Heart right ventricle (tissue), 16 donors: ENCODE measurements at places on chromosomes 4 and X. TPM values are rescaled to one million over a fixed set of nuclear protein-coding genes. Genes with fewer than 3 reads are reported as not detected.
A peak's percentile ranks its signal among the peaks of the same experiment; 100 is the strongest.

GRCh38 chr4:24754571-24754970, 40.8 kb upstream of the SOD3 start:
- DNase-seq = no peak

SLC6A14 gene
- not detected for total RNA-seq

SMIM10L2A gene
- 1.7 TPM for total RNA-seq

GRCh38 chrX:119672426-119672825, 20.5 kb downstream of the SEPTIN6 start:
- DNase-seq = no peak

CAPN6 gene
- total RNA-seq = not detected

DNA sequence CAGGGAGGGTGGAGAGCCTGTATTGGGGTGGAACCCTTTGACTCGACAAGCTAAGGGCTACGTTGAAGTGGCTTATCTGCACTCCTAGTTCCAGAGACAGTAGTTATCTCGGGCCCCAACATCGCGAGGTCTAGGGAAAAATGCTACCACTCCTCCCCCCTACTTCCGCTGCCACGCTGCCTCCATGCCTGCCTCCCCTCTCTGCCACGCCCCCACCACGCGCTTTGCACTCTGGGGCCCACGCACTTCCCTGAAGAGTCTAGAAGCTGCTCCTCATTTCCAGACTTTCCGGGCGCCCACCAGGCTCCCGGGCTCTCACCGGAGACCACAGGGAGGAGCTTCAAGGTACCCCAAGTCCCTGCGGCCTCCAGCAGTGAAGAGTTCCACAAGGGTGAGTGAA, at the start of gene PASD1:
Gene PASD1, plus strand, starts transcription at position 227 of the 400 bp plus-strand sequence. CDS start 37,879 bp downstream, outside the sequence.
- DNase-seq = no peak

HS6ST2 gene
- total RNA-seq = 0.26 TPM

- DNase-seq = no peak
These were observed 473.7 kb downstream of the GBA3 start for GRCh38 chr4:23166407-23166806.

- DNase-seq = no peak
These were observed 26.1 kb upstream of the MAN2B2 start for GRCh38 chr4:6548882-6549230.

DNA sequence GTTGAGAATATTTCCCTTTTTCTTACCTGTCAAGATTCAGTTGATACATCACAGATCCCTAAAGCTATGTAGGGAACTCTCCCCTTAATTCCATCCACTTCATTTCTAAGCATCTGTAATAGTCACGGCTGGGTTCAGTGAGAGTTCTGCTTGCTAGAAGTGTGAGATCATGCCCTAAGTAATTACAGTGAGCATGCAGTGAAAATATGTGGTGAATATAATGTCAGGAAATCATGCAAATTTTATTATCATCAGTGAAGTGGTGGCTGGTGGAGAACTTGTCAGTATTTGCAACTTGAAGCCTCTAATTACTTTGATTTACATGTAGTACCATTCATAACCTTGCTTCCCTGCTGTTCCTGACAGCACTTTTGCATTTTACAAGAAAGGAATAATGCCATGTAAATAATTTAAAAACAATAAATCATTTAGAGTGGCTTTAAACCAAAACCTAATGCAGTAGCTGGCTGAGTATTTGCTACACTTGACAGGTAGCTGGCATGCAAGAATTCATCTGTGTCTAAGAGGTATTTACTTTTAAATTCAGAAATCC, 28.3 kb upstream of the CFAP299 start:
- DNase-seq = no peak

GRCh38 chrX:134406356-134407064, 53.5 kb upstream of the HPRT1 start:
- no peak for DNase-seq

DNA sequence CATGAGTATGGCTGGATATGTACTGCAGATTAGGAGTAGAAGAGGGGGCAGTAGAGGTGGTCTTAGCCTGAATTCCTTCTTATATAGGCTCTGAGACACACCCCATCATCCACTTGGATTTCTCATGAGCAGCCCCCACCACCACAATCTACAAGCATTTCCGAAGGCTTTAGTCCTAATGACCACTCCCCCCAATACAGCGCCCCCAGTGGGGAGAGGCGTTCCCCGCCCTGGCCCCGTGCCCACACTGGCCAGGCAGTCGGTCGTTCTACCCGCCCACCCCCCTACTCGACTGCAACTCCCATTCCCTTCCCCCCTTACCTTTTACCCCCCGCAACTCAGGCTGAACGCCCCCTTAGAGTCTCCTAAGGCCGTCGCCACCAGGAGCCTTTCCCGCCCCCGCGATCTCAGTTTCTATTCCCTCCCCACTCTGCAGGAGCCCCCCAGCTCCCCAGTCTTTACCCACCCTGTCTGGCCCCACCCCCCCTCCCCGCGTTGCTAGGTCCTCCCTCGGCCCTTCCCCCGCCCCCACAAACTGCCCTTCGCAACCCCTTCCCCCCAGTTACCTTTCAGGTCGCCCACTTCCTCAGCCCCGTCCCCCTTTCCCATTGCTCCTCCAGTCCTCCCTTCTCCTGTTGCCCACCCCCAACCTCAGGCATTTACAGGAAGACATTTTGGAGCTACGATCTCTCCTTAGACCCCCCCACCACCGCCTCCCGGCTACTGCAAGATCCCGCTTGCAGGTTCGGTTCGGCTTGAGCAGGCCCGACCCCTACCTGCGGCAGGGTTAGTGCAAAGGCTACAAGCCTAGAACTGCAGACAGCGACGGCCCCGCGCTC, 468 bp downstream of the ZMYM3 start:
- DNase-seq = peak; percentile 52

DNA sequence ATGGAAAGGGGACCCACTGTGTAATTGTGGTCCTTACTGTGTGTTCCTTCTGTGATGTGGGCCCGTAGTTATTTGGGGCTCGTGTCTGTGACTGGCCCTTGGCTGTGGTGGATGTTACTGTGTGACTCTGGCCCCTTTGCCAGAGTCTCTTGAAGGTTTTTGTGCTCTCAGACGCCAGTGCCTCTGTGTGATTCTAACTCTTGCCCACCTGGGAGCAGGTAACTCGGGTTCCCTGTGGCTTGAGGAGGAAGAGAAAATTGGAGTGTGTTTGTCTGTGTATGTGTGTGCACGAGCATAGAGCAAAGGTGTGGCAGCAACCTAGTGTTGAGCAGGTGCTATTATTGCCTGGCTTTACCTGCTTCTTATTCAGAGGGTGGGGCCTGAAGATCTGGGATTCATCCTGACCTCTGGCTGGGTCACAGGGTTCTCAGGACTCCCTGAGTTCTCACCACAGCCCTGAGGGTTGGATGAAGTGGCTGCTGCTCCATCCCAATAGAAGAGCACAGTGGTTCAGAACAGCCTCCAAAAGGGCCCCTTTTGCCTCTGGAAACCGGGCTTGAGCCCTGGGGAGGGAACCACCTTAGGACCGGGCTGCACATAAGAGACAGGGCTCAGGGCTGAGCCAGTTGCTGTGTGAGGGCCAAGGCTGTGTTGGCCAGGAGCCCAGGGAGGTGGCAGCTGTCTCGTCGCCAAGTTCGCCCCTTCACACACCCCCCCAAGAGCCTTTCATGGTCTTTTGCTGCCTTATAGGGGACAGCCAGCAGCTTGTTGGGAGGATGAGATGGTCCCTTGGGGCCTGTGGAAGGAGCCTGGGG, 1.3 kb downstream of the RBM10 start:
- no peak for DNase-seq

EFNB1 gene
- total RNA-seq = 11.4 TPM
